ENCODE measurements at places on chromosomes 11 and 22. TPM values are rescaled to one million over a fixed set of nuclear protein-coding genes. Genes with fewer than 3 reads are reported as not detected.

The SPTBN2 gene
- total RNA-seq, result 0.43 TPM

The SCO2 gene
- 1.6 TPM for total RNA-seq

The ACTN3 gene
- total RNA-seq, result 0.14 TPM

The CDON gene
- total RNA-seq, result 16.9 TPM

The CHRNA10 gene
- 0.83 TPM for total RNA-seq

The OPCML gene
- total RNA-seq, result not detected

The SMIM35 gene
- total RNA-seq, result not detected

The SLC29A2 gene
- 0.14 TPM for total RNA-seq

The INTS4 gene
- 24.8 TPM for total RNA-seq

The C22orf31 gene
- 0.14 TPM for total RNA-seq

The ARHGAP42 gene
- 10.5 TPM for total RNA-seq

The SH3BP1 gene
- total RNA-seq, result 5.7 TPM

The CYTH4 gene
- total RNA-seq, result 0.43 TPM

The CABP4 gene
- not detected for total RNA-seq

The KDM4E gene
- not detected for total RNA-seq

The MMP8 gene
- under 0.01 TPM for total RNA-seq

The OR51B2 gene
- total RNA-seq, result 0.18 TPM

The PHETA2 gene
- total RNA-seq, result 15.8 TPM

Measured in smooth muscle cell of bladder (primary cell).